ENCODE measurements at places on chromosomes 3 and 15.

DNA sequence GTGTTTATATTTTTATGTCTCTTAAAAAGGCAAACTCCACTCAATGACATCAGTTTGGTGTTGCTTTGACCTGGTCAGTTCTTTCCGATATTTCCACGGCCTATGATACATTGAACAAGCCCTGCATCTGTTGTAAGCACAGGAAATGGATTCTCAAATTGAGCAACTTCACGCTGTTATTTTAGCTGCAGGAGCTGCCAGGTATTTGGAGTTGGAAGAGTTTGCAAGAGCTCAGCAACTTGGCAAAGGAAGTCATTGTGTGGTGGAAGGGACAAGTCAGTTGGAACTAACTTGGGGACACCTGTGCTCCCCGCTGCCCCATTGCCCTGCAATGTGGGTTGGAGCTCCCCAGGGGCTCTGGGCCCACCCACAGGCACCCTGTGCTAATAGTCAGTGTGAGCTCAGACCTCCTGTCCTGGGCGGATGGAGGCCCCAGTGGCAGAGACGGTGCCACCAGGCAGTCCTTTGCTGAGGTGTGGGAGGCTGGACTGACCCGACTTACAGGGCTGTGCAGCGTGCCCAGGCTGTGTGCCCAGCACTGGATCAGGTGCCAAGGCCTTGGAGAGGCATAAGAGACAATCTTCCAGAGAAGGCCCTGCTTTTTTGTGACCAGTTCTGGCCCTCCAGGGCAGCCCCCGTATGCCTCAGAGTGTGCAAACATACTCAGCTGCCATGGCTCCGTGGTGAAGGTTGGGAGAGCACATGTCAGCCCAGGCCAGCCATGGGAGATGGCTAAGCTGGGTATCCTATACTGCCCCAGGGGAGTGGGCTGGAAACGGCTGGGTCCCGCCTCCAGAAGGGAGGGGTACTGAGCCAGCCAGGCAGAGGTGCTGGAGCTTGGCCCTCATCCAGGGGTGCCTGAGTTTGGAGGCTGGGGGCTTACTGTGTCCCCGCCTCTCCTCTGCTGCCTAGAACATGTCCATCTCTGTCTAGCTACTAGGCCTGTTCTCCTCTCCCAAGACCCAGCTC, 43.5 kb downstream of the KY start:
- no peak for DNase-seq

DNA sequence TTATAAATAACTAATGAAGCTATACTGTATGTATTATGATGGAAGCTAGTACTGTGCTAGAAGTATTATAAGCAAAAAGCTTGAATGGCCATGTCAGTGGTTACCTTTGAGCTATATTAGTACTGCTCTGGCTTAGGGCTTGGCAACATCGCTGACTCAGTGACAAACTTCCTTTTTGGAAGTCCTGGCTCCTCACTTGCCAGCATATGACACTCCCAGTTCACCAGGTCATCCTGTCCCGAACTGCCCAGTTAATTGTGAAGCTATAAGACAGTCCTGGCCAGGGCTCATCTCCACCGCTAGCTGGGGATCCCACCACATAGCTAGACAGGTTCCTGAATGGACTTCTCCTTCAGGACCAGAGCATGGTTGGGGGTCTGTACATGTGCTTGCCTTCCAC, 31.9 kb downstream of the RAB8B start:
- no peak for DNase-seq

DNA sequence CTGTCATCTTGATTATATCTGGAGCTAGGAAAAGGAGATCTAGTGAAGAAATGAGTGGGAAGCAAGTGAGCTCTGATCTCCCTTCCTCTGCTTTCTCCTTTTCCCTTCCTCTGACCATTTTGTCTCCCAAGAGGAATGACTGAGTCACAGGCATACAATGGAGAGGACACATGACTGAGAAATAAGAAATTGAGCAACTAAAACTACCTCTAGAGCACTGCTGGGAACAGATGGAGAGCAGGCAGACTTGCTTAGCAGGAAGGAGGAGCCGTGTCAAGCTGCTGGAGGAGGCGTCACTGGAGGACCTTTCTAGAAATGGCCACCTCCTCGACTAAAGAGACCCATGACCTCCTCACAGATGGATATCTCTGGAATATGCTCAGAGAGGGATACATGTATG, 66.9 kb upstream of the MYO5C start:
- no peak for DNase-seq

- no peak for DNase-seq
Observed at GRCh38 chr3:140296796-140297352, 361.9 kb downstream of the CLSTN2 start.
